IPS DF 6.9 (cell line): ENCODE measurements at places on chromosomes 6 and 20.
A peak's percentile ranks its signal among the peaks of the same experiment; 100 is the strongest.

GRCh38 chr20:47711046-47711752, 74.1 kb downstream of the SULF2 start:
- no peak for DNase-seq

DNA sequence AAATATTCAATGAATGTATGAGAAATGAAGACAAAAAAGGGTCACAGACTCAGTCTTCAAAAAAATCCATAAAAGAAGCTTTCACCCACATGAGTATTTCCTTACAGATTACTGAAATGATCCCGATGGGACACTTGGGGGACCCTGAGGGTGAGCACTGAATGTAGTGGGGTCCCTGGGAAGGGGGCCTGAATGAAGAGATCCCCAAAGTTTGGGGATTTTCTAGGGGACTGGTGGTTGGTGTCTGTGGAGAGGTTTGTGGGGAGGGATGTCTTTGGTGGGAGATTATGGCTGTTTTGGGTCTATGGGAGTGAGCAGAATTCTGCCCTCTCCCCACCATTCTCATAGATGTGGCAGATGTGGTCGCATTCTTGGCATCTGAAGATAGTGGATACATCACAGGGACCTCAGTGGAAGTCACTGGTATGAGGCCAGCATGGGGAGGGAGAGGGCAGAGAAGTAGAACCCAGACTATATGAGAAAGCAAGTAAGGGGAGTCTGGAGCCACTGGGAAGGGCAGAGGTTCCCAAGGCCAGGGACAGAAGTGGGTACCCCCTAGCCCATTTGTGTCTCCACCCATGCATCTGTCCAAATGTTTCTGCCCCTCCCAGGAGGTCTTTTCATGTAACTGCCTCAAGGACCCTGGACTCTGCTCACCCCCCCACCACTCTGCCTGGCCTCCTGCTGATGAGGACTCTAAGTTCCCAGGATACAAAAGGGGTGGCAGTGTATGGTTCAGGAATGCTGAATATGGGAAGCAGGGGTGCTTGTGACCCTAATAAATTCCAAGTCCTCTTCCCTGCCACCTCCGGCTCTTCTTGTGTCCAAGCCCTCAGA, 1.8 kb downstream of the HSD17B8 start:
- no peak for DNase-seq

DNA sequence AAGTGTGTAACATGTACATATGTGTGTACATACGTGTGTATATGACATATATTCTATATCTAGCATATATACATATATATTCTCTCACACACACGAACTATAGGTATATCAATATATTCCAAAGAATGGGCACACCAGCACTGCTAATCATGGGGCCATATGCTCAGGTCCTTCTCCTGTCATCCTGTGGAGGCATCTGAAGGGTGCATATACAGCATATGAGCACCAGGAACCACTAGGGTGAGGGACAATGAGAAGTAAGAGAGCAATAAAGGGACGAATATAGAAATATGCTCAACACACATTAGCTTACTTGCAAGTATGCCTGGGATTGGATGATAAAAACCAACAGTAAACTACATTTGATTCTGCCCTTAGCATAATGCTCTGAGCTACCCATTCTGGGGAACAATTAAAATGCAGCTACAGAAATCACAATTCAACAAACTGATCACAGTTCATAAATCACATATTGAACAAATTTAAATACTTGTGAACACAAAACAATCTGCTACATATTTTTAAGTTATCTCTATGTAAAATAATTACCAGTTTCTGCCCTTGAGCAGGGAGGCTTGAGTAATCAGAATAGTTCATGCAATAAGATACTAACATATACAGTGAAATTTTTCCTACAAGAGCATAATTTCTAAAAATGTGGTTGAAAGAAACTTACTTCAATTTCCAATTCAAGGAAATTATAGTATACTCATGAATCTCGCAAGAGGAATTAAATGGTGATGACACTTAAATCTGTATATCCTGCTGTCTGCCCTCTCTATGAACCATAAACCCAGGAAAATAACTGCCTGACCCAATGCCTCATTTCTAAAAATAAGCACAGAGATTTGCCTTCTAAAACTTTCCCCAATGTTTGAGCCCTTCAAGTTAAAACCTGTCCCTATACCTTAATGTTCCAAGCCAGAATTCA, 272.2 kb upstream of the THEMIS start:
- DNase-seq = no peak

GRCh38 chr6:49892280-49892679, 25.9 kb upstream of the CRISP1 start:
- DNase-seq = no peak

DNA sequence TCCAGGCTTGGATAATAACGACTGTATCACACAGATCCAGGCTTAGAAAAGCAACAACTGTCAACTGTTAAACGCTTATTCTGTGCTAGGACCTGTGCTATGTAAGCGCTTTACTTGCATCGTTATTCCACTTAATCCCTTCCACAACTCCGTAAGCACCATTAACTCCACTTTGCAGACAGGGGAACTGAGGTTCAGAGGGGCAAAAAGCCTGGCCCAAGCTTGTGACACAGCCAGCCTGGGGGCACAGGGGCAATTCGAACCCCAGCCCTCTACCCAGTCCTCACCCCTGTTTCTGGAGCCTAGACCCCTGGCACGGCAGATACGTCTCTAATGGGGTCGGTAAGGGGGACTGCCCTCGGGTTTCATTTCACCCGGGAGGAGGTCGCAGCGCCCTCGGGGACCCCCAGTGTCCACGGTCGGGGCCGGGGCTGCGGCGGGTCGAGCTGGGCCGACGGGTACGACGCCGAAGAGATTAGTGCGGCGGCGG, 411 bp downstream of the DSN1 start:
- DNase-seq = no peak

DNA sequence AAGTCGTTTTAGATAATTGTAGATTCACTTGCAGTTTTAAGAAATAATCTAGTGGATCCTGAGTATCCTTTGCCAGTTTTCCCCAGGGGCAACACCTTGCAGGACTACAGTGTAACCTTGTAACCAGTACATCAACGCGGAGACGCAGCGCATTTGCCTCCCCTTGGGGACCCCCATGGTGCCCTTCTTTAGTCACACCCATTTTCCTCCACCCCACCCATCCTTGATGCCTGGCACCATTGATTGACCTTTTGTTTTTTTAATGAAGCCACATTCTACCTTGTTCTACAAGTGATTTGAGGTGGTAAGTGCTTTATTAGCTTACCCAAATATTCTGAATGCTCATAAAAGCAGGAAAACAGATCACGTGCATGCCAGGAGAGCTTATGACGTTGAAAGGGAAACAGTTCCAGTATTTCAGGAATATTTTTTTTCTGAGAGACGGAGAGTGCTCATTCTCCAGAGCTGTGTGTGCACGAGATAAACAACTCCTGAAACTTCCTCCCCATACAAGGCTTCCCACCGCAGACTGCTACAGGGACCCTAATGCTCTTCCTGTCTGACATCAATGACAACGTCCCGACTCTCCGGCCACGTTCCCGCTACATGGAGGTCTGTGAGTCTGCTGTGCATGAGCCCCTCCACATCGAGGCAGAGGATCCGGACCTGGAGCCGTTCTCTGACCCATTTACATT, 35.7 kb downstream of the CDH26 start:
- no peak for DNase-seq

DNA sequence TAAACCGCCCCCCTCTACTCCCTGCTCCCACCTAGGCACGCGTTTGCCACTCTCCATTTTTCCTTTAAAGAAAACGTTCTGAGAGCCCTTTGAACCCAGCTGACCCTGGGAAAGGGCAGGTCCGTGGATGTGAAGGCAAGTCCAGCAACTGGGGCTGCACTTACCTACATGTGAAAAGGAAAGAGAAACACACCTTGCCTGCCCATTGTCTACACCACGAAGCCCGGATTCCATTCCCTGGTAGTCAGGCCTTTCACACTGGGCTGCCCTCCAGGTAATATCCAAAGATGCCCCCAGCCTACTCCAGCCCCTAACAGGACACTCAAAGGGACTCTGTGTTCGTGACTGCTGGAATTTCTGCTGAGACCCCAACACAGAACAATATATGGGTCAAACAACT, 94.4 kb downstream of the CD83 start:
- peak; percentile 16 for DNase-seq

- DNase-seq = no peak
Measured at GRCh38 chr6:1310628-1311399, 1.1 kb upstream of the FOXQ1 start.

GRCh38 chr20:43408848-43409576, 48.7 kb upstream of the SRSF6 start:
- DNase-seq = no peak

DNA sequence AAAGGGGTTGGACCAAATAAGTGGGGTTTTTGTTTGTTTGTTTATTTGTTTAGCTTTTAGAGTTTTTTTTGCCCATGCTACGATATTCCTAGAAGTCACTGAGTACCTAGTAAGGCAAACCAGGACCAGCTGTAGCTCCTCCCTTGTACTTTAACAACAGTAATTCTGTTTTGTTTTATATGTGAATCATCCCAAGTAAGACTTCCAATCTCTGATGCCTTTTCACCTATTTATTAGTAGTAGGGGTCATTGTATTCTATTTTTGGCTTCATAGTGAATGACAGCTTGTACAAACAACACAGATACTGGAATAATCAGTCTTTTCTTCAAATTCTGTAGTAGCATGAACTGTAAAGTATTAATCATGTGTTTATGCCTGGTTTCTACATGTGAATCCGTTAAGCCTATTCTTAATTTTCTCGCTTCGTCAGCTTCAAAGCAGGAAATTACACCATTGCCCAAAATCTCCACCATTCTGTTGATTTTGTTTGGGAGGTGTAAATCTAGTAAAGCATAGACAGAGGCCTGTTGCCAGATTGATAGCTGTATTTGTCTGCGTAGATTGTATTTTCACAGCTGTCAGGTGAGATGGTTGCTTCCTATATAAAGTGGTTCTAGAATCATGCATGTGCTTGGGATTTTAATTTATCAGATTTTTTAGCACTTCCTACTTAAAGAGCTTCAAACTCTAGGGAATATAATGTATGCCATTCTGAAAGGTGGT, 151.5 kb upstream of the FLRT3 start:
- no peak for DNase-seq

DNA sequence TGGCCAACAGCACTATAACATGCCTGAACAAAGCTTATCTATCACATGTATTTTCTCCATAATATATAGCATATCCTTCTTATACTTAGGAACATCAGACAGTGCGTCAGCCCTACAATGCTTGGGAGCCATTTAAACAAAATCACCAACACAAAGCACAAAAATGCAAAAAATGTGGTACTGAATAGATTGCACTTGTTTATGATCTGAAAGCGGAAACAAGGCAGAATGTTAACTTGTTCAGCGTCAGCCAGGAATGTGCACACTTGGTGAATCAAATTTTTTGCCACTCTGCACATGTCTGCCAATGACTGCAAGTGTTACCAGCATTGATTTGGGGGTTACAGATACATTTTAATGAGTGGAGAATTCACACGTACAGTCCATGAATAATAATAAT, 14.8 kb downstream of the SLC35A1 start:
- DNase-seq = no peak

- DNase-seq = no peak
Measured at GRCh38 chr6:41164551-41165120, 1.7 kb upstream of the TREM2 start.

- DNase-seq = no peak
Measured at GRCh38 chr6:82217018-82217586, 30.4 kb downstream of the IBTK start.
